ENCODE measurements at places on chromosomes 3 and 15.

GRCh38 chr3:146170591-146170990 lies 9.6 kb upstream of the PLOD2 start:
- no peak for DNase-seq

- DNase-seq: no peak
Observed at GRCh38 chr15:98713585-98714001, 65.3 kb downstream of the IGF1R start.

DNA sequence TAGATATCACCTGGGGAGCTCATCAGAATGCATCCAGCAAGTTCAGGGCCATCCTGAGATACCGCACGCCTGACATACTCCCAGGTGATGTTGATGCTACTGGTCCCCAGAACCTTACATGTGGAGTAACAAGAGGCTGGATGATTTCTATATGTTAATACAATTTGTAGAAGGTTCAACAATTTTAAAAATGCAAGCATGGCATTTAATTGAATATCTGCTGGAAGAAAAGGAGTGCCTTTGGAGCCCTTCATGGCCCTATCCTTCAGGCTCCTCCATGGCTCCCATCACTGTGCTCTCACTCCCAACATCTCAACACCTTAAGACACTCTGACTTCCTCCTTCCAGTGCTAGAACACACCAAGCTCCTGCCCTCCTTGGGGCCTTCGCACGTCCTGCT lies 36.6 kb downstream of the LMCD1 start:
- no peak for DNase-seq

GRCh38 chr3:45103753-45104714 lies 42.1 kb downstream of the CDCP1 start:
- no peak for DNase-seq

GRCh38 chr15:45187894-45188830 lies at the start of gene SHF:
TSS of gene SHF (minus strand) at chr15:45187966. CDS start at chr15:45187951, 15 bp downstream.
- peak; percentile 89 for DNase-seq

DNA sequence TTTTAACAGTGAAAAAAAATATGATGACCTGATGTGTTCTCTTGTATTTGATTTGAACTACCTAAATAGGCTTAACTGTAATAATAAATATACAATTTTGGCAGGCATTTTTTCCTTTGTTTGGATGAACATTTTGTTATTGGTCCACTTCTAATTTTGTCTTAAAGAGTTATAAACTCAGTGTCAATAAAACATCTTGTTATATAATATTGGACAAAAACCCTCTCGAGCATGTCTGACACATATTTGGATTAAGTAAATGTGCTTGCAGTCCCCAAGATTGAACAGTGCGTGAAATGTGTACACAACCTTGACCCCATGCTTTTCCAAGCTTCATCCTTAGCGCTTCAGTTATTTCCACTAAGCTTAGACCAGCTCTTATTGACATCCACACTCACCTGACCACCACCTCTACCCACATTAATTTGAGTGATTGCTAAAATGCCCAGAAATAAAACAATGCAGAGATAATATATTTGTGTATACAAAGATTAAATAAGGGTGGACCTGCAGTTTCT lies 131.7 kb upstream of the ZBED2 start:
- no peak for DNase-seq

DNA sequence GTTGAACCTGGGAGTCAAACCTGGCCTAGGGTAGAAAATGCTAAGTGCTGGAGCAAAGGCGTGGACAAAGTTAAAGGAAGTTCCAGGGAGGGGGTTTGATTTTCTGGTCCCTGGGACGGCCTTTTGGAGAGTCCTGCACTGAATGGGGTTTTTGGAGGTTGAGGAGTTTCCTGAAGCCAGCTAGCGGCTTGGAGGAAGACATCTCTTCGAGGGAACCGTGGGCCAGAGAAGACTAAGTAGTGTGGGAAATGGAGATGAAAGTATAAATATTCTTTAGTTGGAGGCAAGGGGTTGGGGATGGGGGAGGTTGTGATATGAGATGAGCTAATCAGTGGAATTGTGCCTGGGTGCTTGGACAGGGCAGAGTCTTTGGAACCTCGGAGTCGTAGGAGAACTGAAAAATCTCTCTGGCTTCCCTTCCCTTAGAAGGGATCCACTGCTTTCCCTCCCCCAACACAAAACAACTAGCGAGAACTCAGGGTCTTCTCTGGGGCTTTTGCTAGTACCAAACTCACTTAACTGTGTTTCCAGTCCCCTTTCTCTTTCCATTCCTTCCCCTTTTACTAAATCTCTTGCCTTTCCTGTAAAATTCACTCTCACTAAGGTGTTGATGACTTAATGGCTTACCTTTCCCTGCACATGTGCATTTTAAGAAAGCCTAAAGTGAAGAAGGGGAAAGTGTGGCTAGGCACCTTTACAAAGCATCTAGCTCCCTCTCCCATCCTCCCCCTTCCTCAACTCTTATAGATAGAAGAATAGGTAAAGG lies 1.0 kb downstream of the LPP start:
- DNase-seq: no peak

DNA sequence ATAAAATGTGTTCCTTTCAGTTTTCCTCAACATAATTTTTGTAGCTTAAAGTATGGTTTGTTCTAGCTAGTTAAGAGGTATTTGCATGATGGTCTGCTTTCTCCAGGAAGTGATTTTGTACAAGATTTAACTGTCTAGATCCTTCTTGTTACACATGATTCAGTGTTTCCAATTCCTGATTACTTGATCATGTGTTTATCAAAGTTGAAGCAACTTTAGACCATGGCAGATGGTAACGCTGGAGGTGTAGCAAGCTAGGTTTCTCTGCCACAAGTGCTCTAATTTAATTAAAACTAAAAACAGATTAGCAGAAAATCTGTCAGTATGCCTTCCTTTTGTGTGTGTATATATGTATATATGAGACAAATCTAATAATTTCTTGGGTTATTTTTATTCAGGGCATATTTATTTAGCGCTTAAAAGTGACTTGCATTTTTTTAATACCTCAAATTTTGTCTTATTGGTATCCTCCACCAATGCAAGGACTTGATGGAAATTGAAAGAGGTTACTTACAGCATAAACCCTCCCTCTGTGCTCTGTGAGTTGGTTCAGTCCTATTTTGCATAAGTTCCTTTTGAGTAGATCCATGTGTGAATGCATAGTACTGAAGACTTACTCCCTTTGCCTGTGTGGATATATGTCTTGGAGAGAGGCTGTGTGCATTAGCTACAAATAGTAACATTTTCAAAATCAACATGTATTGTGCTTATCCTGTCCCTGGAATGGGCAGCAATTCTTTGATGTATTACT lies 157.3 kb upstream of the CGNL1 start:
- peak; percentile 46 for DNase-seq

DNA sequence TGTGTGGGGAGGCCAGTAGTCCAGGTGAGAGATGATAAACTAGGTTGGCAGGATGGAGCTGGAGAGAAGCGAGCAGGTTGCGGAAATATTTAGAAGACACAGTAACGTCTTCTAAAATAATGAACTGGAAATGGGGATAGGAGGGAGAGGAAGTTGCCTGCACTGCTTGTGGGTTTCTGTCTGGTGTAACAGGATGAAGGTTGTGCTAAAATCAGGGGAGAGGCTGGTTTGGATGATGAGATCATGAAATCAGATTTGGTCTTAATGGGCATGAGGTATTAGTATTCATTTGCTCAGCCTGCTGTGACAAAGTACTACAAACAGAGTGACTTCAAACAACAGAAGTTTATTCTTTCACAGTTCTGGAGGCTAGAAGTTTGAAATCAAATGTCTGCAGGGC lies 32.1 kb upstream of the TNFAIP8L3 start:
- DNase-seq: no peak

GRCh38 chr3:70518356-70518755 lies 205.9 kb upstream of the MDFIC2 start:
- DNase-seq: no peak

- peak; percentile 87 for DNase-seq
Observed at GRCh38 chr3:8987645-8988383, 24.5 kb upstream of the RAD18 start.

DNA sequence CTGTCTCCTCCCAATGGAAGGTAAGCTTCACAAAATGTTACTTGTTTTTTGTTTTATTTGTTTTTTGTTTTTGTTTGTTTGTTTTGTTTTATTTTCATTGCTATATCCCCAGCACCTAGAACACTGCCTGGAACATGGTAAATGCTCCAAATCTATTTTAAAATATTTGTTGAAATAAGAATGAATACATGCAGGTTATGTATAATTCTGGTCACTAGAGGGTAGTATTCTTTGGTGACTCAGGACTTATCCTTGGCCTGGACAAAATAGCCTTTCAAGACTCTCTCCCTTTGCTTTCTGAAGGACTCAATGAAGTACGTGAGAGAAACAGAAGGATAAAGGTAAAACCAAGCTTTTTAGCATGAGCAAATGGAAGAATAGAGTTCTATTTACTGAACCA lies 46.9 kb upstream of the PPP2R3A start:
- no peak for DNase-seq

- DNase-seq: no peak
Observed at GRCh38 chr3:191085091-191085490, 114.0 kb upstream of the OSTN start.

DNA sequence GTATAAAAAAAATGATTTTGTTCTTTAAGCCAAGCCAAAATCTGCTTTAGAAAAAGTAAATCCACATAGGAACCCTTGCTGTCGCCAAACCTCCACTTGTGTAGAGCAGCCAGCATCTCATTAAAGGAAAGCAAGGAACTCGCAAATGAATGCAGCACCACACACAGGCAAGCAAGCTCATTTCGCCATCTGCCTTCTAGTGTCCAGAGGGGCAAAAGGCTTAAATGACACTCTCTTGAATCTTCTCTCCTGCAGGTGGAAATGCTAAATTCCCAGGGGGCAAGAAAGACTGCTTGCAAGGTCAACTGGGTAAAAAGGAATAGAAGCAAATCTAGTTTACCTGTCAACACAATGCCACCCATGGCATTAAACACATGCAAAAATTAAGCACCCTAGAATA lies 2.4 kb downstream of the MB21D2 start:
- DNase-seq: no peak

GRCh38 chr3:25130724-25131520 lies 297.1 kb upstream of the RARB start:
- DNase-seq: no peak

GRCh38 chr15:48858401-48858800 lies 19.5 kb upstream of the EID1 start:
- no peak for DNase-seq

- no peak for DNase-seq
Observed at GRCh38 chr3:36408146-36408545, 27.8 kb downstream of the STAC start.

GRCh38 chr3:37853691-37854413 lies 7.8 kb upstream of the CTDSPL start:
- DNase-seq: no peak

- no peak for DNase-seq
Observed at GRCh38 chr3:31312400-31312799, 220.3 kb upstream of the STT3B start.

GRCh38 chr3:5195605-5196004 lies 8.1 kb downstream of the EDEM1 start:
- DNase-seq: no peak

GRCh38 chr3:178152031-178152806 lies 384.0 kb upstream of the KCNMB2 start:
- no peak for DNase-seq

DNA sequence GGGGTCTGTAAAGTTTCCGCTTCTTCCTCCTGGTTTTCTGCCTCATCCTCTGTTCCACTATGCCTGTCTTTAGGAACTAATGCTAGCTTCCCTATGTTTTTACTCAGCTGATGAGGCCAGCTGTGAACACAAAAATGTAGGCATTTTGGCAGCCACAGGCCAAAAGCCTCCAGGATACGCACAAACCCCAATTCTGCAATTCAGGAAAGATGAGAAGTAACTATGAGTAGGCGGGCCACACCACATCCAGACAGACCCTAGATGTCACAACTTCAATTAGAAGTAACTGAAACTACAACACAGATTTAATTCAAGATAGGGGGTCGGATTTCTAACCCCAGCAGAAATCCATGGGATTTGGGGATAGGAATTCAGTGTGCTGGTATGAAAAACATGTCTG lies 11.9 kb downstream of the CA12 start:
- no peak for DNase-seq

GRCh38 chr15:59354417-59355031 lies 18.1 kb downstream of the MYO1E start:
- DNase-seq: no peak

DNA sequence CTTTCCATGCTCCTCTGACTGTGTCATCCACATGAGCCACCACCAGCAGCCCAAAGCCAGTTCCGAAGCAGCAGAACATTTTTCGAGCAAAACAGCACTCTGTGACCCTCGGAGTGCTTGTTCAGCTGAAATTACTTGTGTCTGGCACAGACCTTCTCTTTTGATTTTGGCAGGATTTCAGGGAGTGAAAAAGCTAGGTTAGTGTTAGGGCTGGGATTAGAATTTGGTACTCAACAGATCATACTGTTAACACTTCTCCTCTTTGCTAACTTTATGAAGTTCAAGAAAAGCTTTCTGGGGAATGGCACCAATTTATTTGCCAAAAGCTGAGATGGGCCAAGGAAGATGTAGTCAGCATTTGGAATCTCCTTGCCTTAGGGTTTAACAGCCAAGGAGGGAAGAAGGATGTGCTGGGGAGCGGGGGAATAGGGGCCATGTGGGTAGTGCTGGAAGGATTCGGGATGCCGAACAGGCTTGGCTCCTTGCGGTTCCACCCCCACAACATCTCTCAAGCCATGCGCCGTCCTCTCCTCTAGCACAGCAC lies 55.1 kb upstream of the TRA2B start:
- DNase-seq: no peak

GRCh38 chr3:193317682-193318300 lies 60.8 kb downstream of the ATP13A5 start:
- DNase-seq: no peak

GRCh38 chr3:47581422-47581821 lies 2.8 kb upstream of the CSPG5 start:
- DNase-seq: no peak

DNA sequence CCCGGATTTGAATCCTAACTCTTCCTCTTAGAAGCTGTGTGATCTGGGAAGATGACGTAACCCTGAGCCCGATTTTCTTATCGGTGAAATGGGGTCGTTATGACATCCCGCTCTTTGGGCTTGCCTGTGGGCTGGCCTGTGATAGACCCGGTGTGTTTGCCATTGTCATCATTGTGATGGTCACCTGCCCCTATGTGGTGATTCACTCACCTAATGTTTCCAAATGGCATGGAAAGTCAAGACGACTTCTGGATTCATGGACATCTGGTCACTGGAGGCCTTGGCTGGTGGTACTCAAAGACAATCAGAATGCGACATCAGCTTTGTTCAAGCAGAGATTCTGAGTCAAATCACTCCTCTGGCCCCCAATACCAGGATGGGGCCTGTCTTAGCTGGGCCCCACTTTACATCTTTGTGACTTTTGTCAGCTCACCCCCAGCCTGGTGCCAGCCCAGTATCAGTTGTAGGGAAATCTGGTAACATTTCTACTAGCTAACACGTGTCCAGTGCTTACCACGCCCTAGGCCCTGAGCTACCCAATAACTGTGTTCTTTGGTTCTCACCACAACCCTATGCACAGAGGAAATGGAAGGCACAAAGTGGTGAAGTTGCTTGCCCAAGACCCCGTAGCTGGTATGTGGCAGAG lies 2.8 kb downstream of the TMEM43 start:
- no peak for DNase-seq

All from D341Med (cell line).